ENCODE measurements at places on chromosomes 13 and 19. TPM values are rescaled to one million over a fixed set of nuclear protein-coding genes. Genes with fewer than 3 reads are reported as not detected.
A peak's percentile ranks its signal among the peaks of the same experiment; 100 is the strongest.

DNA sequence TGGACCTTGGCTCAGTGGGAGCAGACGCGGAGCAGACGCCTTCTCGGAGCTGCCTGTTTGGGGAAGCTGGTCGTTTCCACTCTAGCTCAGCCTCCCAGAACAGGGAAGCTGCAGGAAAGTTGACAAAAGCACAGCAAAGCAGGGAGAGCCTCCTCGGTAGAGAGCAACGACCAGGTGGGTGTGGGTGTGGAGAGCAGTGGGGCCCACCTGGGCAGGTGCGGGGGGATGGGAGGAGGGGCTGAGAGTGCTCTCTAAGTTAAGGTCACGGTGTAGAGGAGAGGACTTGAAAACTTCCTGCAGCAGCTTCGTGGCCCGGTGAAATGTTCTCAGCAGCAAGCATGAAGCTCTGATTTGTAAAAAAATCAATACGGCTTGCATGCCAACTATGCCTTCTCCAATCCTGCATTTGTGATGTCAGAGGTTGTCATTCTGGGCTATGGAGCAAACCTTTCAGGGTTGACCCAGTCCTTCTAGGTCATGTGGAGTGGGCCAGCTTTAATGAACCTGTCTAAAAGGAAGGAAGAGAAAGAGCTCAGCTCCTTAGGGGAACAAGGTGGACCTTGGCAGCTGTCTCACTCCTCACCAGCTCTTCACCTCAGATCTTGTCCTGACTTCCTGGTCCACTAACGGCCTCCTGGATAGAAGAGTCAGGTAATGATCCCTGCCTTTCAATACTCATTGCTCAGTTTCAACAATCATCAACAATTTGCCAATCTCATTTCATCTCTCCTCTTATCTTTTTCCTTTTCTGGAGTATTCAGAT lies 85.8 kb upstream of the UBL3 start:
- no peak for DNase-seq

DNA sequence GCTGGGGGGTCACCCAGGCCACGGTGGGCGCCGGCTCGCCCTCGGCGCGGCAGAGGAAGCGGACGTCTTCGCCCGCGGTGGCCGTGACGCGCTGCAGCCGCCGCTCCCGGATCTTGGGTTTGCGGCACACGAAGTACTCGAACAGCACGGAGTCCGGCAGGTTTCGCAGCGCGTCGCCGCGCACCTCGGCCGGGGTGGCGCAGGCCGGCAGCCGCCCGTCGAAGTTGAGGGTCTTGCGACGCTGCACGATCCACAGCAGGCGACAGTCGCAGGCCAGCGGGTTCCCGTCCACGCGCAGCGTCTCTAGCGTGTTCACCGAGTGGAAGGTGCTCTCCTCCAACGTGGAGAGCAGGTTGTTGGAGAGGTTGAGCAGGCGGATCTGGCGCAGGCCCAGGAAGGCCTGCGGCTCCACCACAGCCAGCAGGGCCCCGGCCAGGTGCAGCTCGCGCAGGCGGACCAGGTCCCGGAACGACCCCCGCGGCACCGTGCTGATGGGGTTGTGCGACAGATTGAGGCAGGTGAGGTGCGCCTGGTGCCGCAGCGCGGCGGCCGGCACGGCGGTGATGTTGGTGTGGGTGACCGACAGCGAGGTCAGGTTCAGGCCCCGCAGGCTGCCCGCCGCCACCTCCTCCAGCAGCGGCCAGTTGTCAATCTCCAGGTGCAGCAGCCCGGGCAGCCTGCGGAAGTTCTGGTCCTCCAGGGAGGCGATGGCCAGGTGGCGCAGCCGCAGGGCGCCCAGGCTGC lies 8.6 kb upstream of the PEAK3 start:
- peak; percentile 61 for DNase-seq

DNA sequence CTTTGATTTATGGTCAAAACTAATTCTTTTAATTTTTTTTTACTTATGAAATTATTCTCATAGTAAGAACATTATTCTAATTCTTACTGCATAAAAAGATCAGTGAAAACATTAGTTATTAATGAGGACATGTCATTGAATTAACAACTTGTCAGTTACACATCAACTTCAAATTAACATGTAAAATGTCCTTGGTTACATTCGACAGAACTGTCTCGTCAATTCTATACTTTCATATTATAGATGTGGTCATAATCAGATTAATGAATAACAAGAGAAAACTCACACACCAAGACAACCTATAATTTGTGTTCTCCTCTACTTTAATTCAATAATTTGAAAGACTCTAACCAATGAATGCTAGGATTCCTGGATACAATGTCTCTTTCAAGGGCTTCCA lies 66.7 kb downstream of the KATNAL1 start:
- no peak for DNase-seq

DNA sequence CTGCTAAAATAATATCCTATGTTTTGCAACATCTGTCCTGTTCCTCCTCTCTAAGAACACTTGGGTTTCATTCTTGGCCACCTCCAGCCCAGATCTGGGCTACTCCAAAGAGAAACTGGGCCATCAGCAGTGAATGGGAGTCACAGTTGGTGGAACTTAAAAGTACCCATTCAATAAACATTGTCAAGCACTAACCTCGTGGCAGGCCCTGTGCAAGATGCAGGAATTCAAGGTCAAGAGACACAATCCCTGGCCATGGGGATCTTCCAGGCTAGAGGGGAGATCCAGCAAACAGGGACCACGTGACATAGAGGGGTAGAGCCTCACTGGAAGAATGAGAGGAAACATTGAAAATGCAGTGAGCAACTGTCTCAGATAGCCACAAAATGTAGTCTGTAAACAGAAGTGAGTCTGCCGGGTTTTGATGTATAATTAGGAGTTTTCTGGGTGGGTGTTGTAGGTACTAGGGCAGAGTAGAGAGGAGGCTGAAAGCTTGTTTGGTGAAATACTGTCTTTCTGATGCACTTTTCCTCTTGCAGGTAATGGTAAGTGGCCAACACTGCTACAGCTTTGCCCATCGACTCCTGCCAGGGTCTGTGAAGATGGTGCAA lies 14.8 kb upstream of the EID2 start:
- no peak for DNase-seq

The GNG7 gene
- 1.4 TPM for total RNA-seq

The GPC5 gene
- total RNA-seq, result 0.81 TPM

Measured in CD4-positive, CD25-positive, alpha-beta regulatory T cell (primary cell).